Progenitor cell of endocrine pancreas (in vitro differentiated cells): ENCODE measurements at places on chromosomes 5 and 9.

DNA sequence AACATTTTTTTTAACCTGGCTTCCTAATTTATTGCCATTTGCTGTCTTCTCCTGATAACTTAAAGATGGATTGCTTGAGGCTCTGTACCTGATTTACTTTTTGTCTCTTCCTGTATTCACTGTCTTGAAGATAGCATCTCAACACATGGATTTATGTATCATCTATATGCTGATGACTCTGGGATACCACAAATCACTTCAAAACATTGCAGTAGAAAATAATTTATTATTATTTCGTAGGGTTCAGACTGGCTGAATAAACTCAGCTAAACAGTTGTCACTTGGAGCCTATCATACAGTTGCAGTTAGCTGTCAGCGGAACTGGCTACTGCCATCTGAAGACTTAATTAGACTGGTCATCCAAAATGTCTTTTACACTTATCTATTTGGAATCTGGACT lies 1025.2 kb upstream of the CDH18 start:
- DNase-seq = no peak

- no peak for DNase-seq
Measured at GRCh38 chr9:119020284-119020683, 349.0 kb downstream of the BRINP1 start.

- DNase-seq = peak; percentile 15
Measured at GRCh38 chr5:140041492-140042392, 1.4 kb downstream of the NRG2 start.

DNA sequence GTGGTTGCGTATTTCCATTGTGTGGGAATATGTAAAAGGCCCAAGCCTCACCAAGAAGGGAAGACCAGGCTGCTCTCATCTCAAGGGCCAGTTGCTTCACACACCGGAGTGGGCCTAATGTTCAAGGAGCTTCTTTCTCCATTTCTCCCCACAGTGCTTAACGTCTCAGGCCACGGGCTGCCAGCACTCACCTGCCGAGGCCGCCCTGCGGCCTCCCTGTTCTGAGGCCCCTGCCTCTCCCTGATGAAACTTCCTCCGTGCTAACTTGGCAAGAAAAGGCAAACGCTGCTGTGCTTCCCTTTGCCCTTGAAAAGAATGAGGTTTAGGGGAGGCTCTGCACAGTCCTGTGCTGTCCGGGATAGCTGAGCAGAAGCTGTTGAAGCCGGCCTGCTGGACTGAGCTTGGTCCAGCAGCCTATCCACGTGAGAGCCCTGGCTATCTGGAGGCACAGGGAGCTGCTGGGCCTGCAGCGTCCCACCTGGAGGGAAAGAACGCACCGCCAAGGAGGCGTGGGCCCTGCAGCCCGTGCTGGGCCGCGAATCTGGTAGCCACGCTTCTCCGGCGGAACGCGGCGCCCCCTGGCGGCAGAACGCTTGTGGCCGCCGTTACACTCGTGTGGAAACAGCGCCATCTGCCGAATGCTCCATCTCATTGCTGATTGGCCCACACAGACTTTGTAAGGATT lies 73.5 kb upstream of the PRSS3 start:
- peak; percentile 92 for DNase-seq
